Heart right ventricle (tissue), 16 donors: ENCODE measurements at places on chromosomes 5 and 9. TPM values are rescaled to one million over a fixed set of nuclear protein-coding genes. Genes with fewer than 3 reads are reported as not detected.
A peak's percentile ranks its signal among the peaks of the same experiment; 100 is the strongest.

GRCh38 chr9:129626079-129626624 is at the start of gene NTMT1:
NTMT1 (plus strand) TSS chr9:129626163; CDS start chr9:129632704, 6,541 bp downstream.
- peak; percentile 90 for DNase-seq

- no peak for DNase-seq
These were observed 9.1 kb downstream of the IL31RA start for GRCh38 chr5:55860288-55860687.

DNA sequence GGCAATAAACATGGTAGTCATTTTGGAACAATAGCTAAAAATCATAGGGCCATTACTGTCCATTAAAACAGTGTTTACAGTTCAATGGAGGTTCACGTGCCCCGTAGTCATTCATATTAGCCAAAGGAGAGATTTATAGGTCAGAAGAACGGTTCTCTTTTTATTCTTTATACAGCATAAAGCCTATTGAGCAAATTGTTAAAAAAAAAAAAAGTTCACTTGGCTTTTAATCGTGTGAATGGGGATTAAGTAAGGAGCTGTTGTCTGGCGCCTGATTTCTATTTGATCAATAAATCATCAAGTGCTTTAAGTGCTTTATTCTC is 69.1 kb upstream of the TBCA start:
- no peak for DNase-seq

- no peak for DNase-seq
These were observed 8.7 kb downstream of the EBF1 start for GRCh38 chr5:159091065-159091464.

- no peak for DNase-seq
These were observed 10.5 kb upstream of the NR4A3 start for GRCh38 chr9:99811172-99811571.

DNA sequence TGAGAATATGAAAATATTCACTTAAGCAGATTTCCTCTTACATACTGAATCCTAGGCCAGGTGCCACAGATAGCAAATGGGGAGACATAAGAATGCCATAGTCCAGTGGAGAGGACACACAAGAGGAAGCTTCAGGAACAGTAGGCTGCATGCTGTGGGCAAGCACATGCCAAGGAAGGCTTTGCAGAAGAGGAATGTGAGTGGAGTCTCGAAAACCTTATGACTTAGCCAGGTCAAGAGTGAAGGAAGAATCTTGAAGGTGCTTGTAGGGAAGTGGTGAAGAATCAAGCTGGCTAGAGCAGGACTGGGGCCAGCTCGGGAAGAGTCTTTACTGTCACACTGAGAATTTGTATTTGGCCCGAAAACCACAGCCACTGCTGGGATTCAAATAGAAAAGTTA is 20.4 kb downstream of the RPS23 start:
- no peak for DNase-seq

GRCh38 chr9:71001780-71002386 is 119.5 kb downstream of the TRPM3 start:
- DNase-seq = peak; percentile 10

GRCh38 chr5:87127426-87127825 is 140.3 kb upstream of the RASA1 start:
- DNase-seq = no peak

DNA sequence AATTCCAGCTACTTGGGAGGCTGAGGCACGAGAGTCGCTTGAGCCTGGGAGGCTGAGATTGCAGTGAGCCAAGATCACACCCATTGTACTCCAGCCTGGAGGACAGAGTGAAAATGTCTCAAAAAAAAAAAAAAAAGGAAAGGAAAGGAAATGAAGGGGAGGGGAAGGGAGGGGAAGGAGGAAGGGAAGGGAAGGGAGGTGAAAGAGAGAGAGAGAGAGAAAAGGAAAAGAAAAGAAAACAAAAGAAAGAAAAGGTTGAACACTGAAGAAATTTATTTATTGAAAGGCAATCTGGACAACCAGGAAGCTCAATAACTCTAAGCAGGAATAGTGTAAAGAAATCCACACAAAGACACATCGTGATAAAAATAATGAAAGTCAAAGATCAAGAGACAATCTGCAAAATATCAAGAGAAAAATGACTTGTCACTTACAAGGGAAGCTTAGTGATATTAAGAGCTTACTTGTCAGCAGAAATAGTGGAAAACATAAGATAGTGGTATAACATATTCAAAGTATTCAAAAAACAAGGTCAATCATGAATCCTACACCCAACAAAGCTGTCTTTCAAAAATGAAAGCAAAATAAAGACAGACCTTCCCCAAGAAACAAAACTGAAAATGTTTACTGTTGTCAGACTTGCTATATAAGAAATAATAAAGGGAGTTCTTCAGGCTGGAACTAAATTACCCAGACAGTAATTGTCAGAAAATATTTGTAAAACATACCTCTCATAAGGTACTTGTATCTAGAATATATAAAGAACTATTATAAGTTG is 10.9 kb upstream of the RIMOC1 start:
- no peak for DNase-seq

DNA sequence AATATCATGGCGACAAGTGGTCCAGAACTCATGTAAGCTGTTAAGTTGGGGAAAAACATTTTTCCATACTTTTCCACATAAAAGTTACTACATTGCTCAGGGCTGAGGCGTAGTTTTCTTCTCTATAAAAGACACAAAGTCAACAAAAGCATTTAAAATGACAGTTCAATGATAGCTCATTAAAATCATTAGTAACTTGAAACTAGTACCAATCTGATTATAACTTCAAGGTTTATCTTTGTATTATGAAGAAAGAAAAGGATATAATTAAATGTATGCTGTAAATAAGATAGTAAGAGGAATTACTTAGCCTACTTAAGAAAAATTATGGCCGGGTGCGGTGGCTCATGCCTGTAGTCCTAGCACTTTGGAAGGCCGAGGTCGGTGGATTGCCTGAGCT is 9.9 kb downstream of the NME5 start:
- no peak for DNase-seq

GRCh38 chr5:78647838-78648358 is 674 bp downstream of the LHFPL2 start:
- peak; percentile 53 for DNase-seq

- no peak for DNase-seq
These were observed 32.2 kb upstream of the CDKN2B start for GRCh38 chr9:22041344-22041743.

- DNase-seq = no peak
These were observed 1129.9 kb downstream of the TAF11L14 start for GRCh38 chr5:18764161-18764560.

- peak; percentile 77 for DNase-seq
These were observed 13.9 kb upstream of the KIF12 start for GRCh38 chr9:114112778-114113584.

LECT2 gene
- total RNA-seq = not detected

OTP gene
- total RNA-seq = not detected

EQTN gene
- not detected for total RNA-seq

GPRIN1 gene
- 0.39 TPM for total RNA-seq

PFDN1 gene
- total RNA-seq = 94.0 TPM

ERCC8 gene
- 4.1 TPM for total RNA-seq

NPR3 gene
- total RNA-seq = 57.9 TPM
